Activated CD4-positive, alpha-beta T cell treated with anti-CD3 and anti-CD28 coated beads, Interleukin-2, Interleukin-4, amounts not matched to agents 100 ng/mL and 50 ng/mL, durations not matched to agents 16 hours and 8 hours (primary cell): ENCODE measurements at places on chromosomes 4 and X.

DNA sequence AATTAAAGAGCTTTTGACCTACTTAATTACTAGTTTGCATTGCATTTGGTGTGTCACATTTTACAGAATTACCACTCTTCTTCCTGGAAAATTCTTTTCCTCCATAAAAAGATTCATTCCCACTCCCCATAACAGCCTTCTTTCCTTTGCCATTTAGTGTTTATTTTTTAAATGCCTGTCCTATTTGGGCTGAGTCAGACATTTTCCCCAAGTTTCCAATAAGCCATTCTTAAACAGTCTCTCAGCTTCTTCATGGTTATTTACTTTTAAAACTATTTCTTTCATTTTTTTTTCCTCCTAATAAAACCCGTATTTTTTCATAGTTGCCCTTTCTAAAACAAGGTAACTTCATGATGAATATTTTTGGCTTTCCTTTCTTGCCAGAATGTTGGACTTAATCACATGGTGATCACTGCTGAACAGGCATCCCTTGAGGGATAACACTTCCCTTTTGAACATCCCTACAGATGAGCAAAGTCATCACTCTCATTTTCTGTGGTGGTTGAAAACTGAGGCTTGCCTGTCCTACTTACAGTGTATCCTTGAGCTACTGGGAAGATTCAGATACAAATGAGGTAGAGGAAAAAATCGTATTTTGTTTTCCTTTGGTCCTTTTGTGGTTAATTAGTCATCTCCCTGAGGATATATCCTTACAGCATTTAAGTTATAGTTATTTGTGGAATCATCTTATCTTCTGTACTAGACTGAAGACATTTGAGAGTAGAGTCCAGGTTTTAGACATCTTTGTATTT is 520.5 kb upstream of the NR3C2 start:
- no peak for DNase-seq

GRCh38 chr4:4480685-4481398 is 61.0 kb downstream of the STX18 start:
- DNase-seq, result no peak

DNA sequence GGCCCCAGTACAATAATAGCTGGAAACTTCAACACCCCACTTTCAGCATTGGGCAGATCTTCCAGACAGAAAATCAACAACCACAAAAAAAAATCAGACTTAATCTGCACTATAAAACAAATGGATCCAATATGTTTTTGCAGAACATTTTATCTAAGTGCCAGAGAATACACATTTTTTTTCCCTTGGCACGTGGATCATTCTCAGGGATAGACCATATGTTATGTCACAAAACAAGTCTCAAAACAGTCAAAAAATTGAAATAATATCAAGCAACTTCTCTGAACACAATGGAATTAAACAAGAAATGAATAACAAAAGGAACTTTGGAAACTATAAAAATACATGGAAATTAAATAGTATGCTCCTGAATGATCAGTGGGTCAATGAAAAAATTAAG is 576.3 kb downstream of the PCDH19 start:
- no peak for DNase-seq

GRCh38 chr4:138707746-138708677 is 307.6 kb upstream of the NOCT start:
- no peak for DNase-seq

GRCh38 chr4:24753519-24753918 is 41.9 kb upstream of the SOD3 start:
- DNase-seq, result no peak

- DNase-seq, result no peak
Measured at GRCh38 chr4:24241511-24241910, 342.8 kb downstream of the DHX15 start.

DNA sequence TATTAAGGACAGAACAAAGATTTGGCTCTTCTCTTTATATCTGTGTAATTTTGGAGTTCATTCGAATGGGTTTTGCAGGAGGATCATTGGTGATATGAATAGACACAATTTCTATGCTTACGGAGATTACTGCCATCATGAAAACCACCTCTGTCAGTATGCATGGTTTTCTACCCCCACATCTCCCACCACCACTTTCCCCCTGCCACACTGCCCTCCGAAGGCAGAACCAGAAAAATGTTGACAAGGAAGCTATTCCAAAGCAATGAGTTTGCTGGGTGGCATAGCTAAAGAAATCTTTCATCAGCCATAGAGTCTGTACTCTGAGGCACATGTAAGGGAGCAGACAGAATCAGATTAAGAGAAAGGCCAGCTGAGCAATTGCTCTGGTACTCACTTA is 567.3 kb upstream of the ACTRT1 start:
- DNase-seq, result no peak

- no peak for DNase-seq
Measured at GRCh38 chrX:28312965-28313364, 274.3 kb upstream of the IL1RAPL1 start.

DNA sequence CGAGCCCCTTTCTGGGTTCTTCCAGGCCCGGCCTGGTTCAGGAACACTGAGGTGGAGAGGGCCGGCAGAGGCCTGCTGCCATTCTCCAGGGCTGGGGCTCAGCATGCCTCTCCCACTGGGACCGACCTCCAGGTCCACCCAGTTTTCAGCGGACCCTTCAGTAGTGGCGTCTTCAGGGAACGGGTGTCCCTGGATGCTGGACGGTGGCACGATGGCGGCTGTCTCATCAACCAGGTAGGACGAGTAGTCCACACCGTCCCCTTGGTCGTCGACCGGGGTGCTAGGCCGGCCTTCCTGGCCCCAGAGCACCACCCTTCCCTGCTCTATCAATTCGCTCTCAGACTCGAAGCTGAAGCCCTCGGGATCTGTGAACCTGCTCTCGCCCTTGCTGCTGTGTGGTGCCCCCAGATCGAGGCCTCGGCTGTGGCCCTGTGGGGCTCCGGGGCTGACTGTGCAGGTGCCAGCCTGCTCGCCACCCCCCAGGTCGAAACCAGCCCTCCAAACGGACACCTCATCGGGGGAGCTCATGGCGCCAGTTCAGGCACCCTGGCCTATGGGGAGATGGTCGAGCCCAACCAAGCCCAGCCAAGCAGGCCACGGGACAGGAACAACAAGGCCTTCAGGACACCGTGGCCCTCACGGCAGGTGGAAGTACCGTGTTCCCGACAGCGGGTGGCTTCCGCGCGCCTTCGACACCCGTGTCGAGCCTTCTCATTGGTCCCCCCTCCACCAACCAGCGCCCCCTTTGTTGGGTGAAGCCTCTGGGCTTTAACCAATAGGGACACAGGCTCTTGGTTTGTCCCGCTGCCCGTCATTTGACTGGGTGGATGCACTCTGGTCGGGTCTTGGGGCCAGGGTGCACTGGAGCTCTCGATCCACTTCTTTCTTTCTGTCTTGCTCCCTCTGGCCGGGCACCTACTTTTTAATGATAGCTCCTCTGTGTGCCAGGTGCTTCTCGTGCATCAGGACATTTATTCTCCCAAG is 814 bp upstream of the LOC101059915 start:
- no peak for DNase-seq

DNA sequence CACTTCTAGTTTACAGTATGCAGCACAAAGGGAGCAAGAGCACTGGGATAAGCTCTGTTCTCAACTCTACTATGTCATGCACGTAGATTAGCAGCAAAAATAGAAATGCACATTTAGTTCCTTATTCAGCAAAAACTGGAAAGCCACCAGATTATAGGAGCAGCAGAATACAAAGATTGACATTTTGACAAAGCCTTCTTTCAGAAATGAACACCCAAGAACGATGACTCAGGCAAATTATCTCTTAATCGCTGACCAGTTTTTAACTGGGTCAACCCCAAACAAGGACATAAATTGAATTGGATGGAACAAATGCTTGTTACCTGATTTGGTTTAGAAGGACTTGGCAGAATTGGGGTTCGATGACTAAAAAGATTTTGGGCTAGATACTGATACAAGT is 775.3 kb upstream of the HS3ST1 start:
- DNase-seq, result no peak

- DNase-seq, result no peak
Measured at GRCh38 chrX:25279510-25279909, 263.7 kb upstream of the ARX start.

- DNase-seq, result no peak
Measured at GRCh38 chr4:168039593-168039992, 52.7 kb upstream of the ANXA10 start.

DNA sequence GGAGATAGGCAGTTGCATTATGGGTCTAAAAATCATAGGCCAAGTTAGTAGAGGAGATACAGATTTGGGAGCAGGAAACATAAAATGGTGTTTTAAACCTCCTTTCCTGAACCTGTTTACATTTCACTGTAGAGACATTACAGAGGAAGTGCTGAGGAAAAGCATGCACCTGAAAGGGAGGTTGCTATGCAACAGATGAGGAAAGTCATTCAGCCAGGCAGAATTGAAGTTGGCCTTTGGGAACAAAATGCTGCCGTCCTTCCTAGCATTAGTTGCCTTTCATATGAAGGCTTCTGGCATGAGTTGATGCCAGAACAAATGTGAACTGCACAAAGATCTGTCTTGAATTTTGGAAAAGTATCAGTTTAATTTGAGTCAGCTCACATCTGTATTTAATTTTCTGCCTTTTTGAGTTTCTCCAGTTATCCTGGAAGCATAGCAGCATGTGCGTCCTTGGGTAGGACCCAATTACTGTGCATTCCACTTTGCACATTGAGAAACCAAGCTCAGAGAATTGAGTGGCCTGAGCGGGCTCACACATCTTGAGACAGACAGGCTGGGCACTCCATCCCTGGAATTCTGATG is 38.2 kb downstream of the MAGED1 start:
- no peak for DNase-seq

GRCh38 chrX:116384406-116384954 is 51.9 kb upstream of the SLC6A14 start:
- no peak for DNase-seq

- DNase-seq, result no peak
Measured at GRCh38 chr4:10697086-10697485, 12.5 kb upstream of the CLNK start.

DNA sequence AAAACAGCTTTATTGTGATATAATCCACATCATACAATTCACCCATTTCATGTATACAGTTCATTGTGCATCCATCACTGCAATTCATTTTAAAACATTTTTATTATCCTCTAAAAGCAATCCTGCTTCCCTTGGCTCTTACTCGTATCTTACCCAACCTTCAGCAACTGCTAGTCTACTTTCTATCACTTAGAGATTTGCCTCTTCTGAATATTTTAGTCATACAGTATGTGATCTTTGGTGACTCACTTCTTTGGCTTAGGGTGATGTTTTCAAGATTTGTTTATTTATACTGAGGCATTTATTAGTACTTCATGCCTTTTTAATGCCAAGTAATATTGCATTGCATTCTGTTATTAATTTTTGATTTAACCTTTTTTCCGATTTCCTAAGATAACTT is 15.0 kb upstream of the MSMO1 start:
- DNase-seq, result no peak

DNA sequence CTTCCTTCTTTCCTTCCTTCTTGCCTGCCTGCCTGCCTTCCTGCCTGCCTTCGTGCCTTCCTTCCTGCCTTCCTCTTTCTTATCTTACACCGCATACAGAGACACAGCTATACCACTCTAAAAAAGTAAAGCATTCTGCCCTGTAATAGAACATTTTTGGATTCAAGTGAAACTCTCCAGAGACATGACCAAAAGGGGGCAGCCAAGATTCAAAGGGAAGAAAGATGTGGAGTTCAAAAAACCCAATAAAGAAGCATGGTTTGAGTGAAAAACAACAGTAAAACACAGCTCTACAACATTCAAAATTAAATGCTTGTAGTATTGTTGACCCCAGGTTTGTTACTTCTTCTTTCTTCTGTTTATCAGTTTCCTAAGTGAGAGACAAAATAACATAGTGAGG is 914.9 kb upstream of the PCDH7 start:
- DNase-seq, result no peak

GRCh38 chrX:132488819-132489577 is at the start of gene MBNL3:
MBNL3 (minus strand) TSS chrX:132489038; CDS start chrX:132439611, 49,427 bp downstream.
- DNase-seq, result peak; percentile 38

GRCh38 chr4:8092282-8092681 is 66.3 kb downstream of the ABLIM2 start:
- no peak for DNase-seq

DNA sequence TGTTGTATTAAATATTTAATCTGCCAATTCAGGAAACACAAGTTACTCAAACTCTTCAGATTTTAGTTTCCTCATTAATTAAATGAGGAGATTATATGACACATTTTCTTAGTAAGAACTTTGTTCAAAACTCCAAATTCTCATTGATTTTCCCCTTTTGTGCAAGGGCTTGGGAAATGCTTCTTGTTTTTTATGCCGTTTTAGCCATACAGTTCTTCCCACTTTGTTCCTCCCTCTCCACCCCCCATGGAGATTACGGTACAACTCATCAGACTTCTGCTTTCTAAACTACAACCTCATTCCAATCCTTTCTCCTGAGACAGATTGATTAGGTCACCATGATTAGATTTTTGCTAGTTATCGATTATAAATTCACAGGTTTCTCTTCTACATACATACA is 10.9 kb upstream of the BBS7 start:
- no peak for DNase-seq

- peak; percentile 26 for DNase-seq
Measured at GRCh38 chr4:75512386-75513211, 1.6 kb downstream of the RCHY1 start.

GRCh38 chr4:87803421-87803820 is 4.1 kb downstream of the IBSP start:
- no peak for DNase-seq

- no peak for DNase-seq
Measured at GRCh38 chr4:23169608-23170311, 477.0 kb downstream of the GBA3 start.

- no peak for DNase-seq
Measured at GRCh38 chr4:170675568-170676262, 586.0 kb upstream of the AADAT start.

DNA sequence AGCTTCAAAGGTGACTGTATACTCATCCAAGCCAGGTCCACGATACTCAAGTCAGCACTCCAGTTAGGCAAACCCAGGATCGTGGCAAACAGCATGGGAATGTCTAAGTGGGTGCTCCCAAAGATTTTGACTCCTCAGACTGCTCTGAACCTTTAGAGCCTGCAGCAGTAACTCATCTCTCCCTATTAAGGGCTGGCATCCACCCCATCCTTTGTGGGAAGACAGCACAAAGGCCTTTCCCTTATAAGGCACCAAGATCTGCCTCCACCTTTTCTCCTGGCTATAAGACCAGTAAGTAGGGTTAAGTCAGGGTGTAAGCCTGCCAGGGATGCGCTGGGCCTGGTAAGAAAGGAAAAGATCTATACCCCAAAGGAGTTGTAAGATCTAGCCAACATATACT is 23.6 kb upstream of the SLC25A43 start:
- no peak for DNase-seq

GRCh38 chr4:88130544-88131305 is 27.7 kb downstream of the ABCG2 start:
- no peak for DNase-seq

- peak; percentile 38 for DNase-seq
Measured at GRCh38 chrX:14497184-14497666, 32.1 kb upstream of the GLRA2 start.
